ENCODE measurements at places on chromosomes 5 and 9.
A peak's percentile ranks its signal among the peaks of the same experiment; 100 is the strongest.

- no peak for DNase-seq
Observed at GRCh38 chr5:151724360-151724759, 34.1 kb downstream of the ATOX1 start.

GRCh38 chr9:129407905-129408452 is 212.9 kb downstream of the C9orf50 start:
- no peak for DNase-seq

GRCh38 chr9:112921549-112921948 is 30.9 kb upstream of the SLC46A2 start:
- peak; percentile 60 for DNase-seq

DNA sequence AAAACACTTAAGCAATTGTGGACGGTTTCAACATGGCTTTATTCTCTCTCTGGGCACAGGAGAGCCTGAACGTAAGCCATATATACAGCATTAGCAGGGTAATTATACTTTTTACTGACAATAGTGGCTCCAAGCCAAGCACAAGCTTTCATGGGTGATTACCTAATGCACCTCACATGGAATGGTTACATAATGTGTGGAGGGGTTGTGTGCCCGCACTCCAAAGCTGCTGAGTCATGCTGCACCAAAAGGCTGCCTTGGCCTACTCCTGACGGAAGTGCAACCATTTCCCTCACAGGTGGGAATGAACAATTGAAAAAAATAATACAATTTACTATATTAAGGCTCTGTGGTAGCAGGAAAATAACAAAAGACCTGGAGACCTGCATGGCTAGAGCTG is 86.5 kb upstream of the ATP10B start:
- DNase-seq, result no peak

Measured in GM12865 (cell line).